ENCODE measurements at places on chromosomes 12 and 14.

DNA sequence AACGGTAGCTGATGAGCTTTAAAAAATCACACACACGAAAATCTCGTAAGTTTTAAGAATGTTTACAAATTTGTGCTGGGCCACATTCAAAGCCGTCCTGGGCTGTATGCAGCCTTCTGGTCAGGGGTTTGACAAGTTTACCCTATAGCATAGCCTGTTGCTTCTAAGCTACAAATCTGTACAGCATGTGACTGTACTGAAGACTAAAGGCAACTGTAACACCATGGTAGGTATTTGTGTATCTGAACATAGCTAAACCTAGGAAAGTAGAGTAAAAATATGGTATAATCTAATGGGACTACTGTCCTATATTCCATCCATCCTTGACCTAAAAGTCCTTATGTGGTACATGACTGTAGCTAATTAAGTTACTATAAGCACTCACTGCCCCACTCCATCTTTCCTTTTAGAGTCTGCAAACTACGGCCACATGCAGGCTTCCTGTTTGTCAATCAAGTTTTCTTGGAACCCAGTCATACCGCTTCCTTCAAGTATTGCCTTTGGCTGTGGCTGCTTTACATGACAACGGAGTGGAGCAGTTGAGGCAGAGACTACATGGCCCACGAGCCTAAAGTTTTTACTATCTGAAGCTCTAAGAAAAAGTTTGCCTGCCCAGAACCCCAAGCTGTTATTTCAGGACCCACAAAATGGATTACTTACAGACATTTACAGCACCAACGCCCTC, 18.5 kb downstream of the KRT7 start:
- no peak for DNase-seq

DNA sequence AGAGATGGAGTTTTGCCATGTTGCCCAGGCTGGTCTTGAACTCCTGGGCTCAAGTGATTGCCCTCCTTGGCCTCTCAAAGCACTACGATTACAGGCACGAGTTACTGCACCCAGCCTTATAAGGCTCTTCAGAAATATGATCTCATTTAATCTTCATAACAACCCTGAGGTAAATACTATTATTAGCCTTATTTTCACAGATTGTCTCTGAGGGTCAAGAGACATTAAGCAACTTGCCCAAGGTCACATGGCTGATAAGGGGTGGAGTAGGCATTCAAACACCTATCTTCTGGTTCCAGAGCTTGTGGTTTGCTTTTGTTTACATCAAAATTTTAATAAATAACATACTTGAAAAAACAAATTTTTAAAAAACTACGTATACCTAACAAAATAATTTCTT, 5.1 kb downstream of the PRKAG1 start:
- DNase-seq, result no peak

- DNase-seq, result peak; percentile 40
Observed at GRCh38 chr12:124094188-124094587, 121.2 kb downstream of the ZNF664 start.

DNA sequence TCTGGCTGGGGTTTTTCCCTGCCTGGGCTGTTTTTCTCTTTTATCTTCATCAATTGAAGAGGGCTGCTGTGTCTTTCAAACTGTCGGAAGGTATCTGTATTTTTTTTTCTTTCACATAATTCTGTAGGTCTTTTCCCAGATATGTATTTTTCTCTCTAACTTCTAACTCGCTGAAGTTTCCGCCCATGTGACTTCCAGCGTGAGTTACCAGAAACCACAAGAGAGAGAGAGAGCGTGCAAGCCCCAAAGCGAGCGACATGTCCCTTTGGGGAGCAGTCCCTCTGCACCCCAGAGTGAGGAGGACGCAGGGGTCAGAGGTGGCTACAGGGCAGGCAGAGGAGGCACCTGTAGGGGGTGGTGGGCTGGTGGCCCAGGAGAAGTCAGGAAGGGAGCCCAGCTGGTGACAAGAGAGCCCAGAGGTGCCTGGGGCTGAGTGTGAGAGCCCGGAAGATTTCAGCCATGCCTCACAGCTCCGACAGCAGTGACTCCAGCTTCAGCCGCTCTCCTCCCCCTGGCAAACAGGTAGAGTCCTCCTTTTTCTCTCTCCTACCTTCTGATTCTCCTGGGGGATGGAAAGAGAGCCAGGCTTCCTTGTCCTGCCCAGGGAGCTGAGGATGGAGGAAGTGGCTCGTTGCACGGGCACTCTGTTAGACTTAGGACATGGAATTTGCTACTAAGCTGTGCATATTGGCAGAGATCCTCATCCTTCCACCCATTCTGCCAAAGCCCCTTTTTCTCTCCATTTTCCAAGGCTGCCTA, at the start of gene BATF:
Gene BATF, plus strand, starts transcription at position 246 of the 759 bp plus-strand sequence. Its CDS starts 214 bp downstream, at position 460.
- DNase-seq, result no peak

GRCh38 chr12:85007836-85008235, 28.2 kb downstream of the TSPAN19 start:
- no peak for DNase-seq

All from NCI-H510A (cell line).